ENCODE measurements at places on chromosomes 4 and X.

- ATAC-seq = no peak
These were observed 13.9 kb downstream of the LCORL start for GRCh38 chr4:18007625-18008024.

DNA sequence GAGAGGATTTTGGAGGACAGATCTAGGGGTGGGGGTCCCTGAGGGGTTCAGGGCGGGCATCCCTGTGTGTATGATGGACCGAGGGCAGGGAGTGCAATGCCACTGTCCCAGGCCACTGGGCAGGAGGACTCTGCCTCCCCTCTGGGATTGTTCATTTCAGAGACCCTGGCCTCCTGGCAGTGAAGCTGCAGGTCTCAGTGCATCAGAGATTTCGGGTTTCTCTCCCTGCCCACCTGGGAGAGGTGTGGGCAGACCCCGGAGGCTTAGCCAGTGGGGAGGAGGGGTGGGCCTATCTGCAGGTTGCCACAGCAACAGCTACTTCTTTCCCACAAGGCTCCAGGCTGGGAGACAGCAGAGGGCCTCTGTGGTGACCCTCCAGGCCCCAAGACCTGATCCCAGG lies 80.1 kb upstream of the LRPAP1 start:
- ATAC-seq = no peak

DNA sequence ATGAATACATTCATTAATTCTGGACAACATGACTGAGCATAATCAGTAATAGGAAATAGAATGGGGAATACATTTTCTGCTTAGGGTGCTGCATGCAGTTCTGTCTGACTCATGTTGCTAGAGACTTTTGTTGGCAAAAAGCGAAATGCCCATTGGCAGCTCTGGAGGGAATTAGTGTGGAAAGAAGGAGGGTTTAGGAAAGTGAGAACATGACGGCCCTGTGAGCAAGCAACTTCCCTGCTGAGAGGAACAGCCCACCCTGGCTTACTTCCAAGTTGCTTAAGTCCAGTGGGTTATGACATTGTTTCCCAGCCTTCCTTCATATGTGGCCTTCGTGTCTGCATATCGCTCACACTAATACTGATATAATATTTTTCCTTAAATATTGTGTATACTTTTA lies 13.8 kb downstream of the MAD2L1 start:
- no peak for ATAC-seq

DNA sequence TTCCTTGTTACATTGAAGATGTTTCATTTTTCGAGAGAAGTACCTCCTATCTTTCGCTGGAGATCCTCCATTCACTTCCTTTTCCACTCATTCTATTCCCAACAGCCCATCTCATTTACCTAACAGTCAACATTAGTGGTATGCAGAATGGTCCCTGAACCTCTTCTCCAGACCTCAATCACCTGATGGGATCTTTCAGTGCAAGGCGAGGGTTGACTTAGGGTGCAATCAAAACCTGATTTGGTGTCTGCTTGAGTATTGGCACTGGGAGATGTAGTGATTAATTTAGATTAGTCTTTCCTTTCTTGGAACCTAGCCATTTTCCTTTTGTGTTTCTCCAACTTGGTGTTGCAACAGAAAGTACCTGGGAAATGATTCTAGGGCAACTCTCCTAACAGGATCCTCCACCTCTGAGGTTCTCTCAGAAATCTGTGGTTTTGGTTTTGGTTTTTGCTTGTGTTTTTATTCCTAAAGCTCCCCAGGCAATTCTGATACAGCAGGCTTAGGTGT lies 18.4 kb downstream of the DDX3X start:
- no peak for ATAC-seq

- no peak for ATAC-seq
These were observed 6.0 kb upstream of the UBQLN2 start for GRCh38 chrX:56557376-56557929.

DNA sequence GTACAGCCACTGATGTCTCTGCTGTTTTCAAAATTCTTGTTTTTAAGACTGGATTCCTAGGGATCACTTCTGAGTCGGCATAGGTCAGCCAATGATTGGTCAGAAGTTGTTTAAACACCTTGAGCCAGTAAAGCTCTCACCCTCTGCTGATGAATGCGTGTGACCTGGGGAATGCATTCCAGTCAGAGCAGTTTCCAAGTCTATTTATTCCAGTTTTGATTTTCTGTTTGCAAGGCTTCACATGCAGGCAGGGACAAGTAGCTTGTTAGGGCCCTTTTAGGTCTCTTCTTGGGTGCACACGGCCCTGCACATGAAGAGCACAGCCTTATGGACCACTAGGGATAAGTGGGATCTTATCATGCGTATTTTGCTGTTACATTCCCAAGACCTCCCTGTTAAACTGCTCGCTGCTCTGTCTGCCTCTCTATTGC lies 47.0 kb downstream of the KLHL15 start:
- ATAC-seq = no peak

DNA sequence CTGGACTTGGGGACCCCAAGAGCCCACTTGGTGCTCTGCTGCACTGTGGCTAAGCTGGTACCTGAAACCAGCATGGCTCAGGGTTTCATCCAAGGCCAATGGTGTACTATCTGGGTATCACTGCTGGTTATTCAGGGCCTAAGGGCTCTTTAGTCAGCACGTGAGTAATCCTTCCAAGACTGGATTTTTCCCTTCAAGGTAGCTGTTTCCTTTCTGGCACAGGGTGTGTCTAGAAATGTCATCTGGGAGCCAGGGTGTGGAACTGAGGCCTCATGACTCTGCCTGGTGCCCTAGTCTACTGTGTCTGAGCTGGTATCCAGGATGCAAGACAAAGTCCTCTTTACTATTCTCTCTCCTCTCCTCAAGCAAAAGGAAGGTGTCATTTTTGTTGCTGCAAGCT lies 99.0 kb upstream of the QRFPR start:
- ATAC-seq = no peak

DNA sequence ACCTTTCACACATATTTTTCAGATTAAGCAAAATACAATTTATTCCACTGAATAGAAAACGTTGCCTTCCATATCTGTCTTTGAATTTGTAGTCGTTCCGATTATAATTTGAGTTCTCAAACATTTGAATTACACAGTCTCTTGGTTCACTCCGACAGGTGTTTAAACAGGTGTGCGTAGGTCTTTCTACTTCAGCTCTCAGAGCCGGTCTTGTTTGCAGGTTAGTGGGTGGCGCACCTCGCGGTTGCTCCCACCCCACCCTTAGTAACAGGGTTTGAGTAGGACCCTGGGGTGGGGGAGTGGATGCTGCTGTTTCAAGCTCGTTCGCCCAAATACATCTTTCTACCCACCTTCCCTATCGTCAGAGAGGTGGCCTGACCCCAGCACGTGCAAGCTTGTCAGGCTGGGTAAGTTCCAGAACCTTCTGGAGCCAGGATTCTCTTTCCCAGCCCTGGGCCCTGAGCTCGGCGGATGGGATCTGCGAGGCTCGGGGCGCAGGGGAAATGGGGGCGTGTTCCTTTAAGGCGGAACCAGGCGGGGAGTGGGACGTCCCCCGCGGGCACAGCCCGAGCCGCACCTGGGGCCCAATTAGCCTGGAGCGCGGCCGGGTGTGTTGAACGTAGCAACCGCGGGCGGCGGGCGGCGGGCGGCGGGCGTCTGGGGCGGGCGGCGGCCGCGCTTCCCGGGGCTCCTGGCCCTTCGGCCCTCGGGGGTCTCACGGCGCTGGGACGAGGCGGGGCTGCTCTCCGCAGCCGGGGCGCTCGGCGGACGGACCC lies at the start of gene FAM149A:
Gene FAM149A, plus strand, starts transcription at position 591 of the 776 bp plus-strand sequence.
- ATAC-seq = peak; percentile 84

DNA sequence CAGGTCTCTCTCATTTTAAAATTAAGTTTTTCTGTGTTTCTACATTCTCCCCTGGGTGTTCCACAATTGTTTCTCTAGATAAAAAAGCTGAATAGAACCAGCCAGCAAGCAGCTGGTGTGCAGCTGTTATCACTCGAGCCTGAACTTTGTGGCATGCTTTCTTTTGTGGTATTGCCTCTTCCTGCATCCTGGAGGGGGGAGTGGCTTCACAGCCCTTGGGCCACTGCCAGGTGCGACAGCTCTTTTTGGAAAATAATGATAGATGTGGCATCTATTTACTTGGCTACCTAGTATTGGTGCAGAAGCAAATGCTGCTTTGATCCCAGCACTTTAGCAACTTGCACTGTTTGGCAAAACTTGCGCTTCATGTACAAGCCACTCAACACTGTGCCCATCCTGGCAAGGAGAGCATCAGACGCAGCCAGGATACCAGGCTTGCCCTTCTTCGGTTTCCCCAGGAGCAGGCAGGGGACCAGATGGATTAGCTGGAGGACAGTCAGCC lies 69.4 kb downstream of the HMGB2 start:
- ATAC-seq = no peak

GRCh38 chr4:147447786-147448185 lies 33.1 kb upstream of the EDNRA start:
- no peak for ATAC-seq

- ATAC-seq = peak; percentile 80
These were observed 35.1 kb upstream of the CYP2U1 start for GRCh38 chr4:107896158-107896645.

GRCh38 chr4:8171984-8172924 lies 13.6 kb upstream of the ABLIM2 start:
- ATAC-seq = peak; percentile 93

DNA sequence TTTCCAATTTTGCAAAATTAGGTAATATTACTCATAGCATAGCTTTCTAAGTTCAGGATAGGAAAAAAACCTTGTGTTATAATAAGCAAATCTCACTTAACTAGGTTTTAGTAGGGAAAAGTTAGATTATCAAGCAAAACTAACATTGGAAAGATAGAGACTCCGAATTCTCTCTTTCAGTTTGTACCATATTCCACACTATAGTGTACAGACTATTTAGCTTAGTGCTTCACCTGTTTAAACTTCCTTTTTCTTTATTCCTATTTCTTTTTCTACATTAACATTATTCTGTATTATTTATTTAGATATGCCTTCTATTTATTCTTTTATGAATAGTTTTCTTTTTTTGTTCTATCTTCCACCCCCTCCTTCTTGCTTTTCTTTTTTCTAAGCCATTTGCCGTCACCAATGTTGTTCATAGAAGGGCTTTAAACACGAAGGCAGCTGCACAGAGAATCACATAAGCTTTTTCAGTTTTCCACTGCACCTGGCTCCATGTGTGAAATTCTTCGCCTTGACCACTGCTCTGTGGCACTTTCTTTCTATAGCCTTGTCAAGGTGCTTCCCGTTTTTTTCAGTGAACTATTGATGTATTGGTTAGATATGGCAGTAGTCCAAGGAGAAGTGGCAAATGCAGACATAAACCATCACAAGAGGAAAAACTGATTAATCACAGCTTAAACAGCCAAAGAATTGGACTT lies 8.5 kb downstream of the PCDH10 start:
- ATAC-seq = no peak

DNA sequence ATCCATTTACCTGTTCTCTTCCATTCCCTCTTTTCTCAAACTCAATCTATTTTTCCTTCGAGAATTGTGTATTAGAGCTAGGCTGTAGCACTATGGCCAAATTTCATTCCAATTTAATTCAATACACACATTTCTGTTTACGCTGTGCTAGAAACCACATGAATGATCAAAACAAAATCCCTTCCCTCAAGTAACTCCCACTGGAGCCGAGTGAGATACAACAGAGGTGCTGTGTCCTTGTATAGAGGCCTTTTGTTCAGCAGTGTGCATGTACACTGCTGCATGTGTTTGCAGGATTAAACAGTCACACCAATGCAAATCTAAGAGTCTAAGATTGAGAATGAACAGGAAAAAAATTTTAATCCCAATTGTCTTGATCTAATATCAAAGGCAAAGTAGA lies 734.2 kb downstream of the RAPGEF2 start:
- ATAC-seq = no peak

DNA sequence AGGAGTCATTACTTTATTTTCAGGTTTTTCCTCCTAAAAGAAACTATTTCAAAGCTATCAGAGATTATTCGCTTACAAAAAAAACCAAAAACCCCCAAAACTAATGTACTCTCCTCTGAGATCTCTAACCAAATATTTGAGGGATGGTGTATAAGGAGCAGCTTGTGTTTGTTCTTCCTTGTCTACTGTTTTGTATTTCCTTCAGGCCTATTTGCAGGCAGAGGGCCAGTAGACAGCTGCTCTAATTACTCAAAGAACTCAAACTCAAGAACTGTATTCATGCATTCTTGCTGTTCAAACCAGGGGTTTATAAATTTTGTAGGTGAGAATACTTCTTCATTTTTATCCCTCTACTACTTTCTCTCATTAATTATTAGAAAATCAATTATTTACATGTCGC lies 51.3 kb downstream of the SH3RF1 start:
- ATAC-seq = no peak

DNA sequence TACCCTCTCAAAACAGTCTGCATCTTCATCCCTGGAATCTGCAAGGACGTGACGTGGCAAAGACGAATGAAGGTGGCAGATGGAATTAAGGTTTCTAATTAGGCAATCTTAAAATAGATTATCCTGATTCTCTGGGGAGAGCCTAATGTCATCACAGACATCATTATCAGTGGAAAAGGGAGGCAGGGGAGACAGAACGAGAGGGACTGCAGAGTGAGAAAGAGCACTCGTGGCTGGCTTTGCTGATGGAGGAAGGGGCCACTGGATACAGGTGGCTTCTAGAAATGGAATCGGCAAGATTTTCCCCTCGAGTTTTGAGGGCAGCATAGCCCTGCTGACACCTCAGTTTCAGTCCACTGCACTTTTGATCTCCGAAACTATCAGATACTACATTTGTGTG lies 110.6 kb downstream of the ASMT start:
- ATAC-seq = no peak

DNA sequence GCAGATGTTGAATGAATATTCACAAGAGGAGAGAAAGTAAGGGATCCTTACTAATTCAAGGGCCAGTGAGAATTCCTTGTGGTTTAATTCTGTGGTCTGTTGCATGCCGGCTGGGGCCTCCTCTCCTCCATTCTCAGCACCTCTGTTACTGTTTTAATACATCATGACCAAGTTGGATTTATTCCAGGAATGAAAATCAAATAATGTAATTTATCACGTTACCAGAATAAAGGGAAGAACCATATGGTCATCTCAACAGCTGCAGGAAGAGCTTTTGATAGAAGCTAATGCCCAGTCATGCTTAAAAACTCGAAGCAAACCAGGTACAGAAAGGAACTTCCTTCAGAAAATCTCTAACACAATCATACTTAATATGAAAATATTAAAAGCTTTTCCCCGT lies 54.1 kb downstream of the GRK4 start:
- ATAC-seq = no peak

DNA sequence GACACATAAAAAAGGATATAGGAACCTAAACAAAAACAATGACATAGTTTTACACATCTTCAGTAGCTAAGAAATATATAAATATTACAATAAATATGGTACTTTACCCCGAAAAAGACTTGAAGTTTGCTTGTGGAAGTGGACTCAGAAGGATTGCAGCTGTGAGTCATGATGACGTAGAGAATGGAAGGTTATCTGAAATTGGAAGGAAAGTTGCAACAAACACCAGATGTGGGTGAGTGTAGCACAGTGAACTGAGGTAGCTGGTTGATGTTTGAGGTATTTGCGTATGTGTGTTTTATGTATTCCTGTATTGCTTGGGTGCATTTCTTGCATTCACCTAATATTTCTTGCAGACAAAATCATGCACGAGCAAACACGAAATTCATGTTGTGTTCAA lies 113.0 kb downstream of the ARX start:
- ATAC-seq = no peak

DNA sequence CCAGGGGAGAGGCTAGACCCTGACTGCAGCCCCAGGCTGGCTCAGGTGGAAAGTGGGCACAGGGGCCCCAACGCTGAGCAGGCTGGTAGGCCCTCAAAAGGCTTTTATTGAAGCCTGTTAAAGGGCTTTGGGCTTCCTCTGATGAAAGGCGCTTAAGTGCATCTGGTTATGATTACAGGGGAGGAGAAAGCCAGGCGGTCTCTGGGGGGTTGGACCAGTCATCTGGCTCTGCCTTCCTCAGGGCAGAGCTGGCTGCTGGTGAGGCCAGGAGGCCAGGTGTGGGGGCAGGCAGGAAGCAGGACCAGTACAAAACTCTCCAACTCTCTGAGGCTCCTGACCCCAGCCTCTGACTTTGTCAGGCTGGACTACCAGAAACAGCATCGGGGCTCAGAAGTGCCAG lies 68.8 kb upstream of the BCOR start:
- no peak for ATAC-seq

Data from activated CD4-positive, CD25-positive, alpha-beta regulatory T cell treated with anti-CD3 and anti-CD28 coated beads, Interleukin-2, amount 50 U/mL, for 24 hours (primary cell).